ENCODE measurements at places on chromosomes 1 and 21.

- DNase-seq: no peak
- no peaks in the 10 kb centered on the region for H3K36me3 ChIP-seq
- H3K27ac ChIP-seq: no peak overlapping the region
- no peaks in the 10 kb centered on the region for H3K27me3 ChIP-seq
- peaks cover 19% of the 10 kb centered on the region for H3K4me1 ChIP-seq
Measured at GRCh38 chr1:226915672-226915995, 24.5 kb upstream of the COQ8A start.

DNA sequence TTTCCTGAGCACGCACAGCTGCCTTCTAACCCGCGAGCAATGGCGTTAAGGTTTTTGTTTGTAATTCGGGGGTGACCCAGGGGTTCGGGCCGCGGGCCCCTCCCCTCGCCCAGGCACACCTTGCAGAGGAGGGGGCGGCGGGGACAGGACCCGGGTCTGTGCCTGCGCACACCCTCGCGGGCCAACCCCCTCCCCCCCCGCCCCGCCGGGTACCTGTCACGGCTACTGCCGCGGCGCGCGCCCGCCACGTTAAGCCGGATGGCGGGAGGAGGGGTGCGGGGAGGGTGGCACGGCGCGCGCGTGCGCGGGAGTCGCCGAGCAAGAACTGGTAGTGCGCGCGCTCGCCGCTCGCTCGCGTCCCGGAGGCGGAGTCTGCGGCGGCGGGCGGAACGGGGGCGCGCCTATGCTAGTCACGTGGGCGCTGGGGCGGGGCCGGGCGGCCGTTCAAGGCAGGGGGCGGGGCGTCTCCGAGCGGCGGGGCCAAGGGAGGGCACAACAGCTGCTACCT lies at the start of gene TPTE:
Gene TPTE, plus strand, starts transcription at position 493 of the 508 bp plus-strand sequence. CDS start 17,141 bp downstream, outside the sequence.
- no peak within 1 kb of the TSS for H3K27ac ChIP-seq
- H3K4me1 ChIP-seq: no peaks in the 10 kb centered on the region
- DNase-seq: no peak
- peaks cover 2% of the 10 kb centered on the region for H3K36me3 ChIP-seq

DNA sequence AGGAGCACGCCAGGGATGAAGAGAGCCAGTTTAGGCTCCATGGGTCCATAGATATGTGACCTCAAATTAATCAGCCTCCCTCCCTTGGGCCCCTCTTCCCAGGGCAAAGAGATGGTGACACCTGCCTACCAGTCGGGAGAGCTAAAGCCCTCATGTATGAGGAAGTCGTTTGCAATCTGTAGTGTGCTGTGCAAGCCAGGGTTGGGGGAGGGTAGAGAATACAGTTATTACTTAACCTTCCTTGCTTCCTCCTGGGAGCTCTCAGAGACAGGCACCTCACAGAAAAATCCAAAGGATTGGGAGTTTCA lies 4.0 kb downstream of the PGLYRP4 start:
- no peak overlapping the region for H3K4me3 ChIP-seq
- peaks cover 28% of the 10 kb centered on the region for H3K27me3 ChIP-seq
- DNase-seq: no peak
- H3K36me3 ChIP-seq: no peaks in the 10 kb centered on the region
- no peak overlapping the region for H3K27ac ChIP-seq

DNA sequence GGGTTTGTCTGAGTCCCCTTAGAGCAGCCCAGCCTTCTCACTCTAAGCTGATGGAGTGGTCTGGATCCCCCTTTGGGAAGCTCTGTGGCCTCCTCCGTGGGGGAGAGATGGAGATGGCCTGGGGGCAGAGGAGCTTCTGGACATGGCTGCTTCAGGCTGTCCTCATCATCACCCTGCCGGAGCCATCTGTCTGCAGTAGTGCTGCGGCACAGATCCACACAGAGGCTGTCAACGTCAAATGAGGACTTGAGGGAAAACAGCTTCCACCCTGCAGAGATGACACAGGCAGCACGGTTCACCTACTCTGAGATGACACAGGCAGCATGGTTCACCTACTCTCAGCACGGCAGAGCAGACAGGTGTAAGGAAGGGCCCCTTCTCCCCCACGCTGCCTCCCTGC lies 134.3 kb downstream of the IGSF21 start:
- no peaks in the 10 kb centered on the region for H3K27me3 ChIP-seq
- no peak for DNase-seq
- no peak overlapping the region for H3K4me3 ChIP-seq
- no peaks in the 10 kb centered on the region for H3K36me3 ChIP-seq
- H3K4me1 ChIP-seq: no peaks in the 10 kb centered on the region

- DNase-seq: no peak
- H3K27me3 ChIP-seq: peaks cover 17% of the 10 kb centered on the region
- no peaks in the 10 kb centered on the region for H3K36me3 ChIP-seq
- no peaks in the 10 kb centered on the region for H3K4me1 ChIP-seq
- no peak overlapping the region for H3K27ac ChIP-seq
Measured at GRCh38 chr21:41622831-41623548, 115.0 kb upstream of the TMPRSS2 start.

Measured in activated CD4-positive, alpha-beta memory T cell treated with anti-CD3 and anti-CD28 coated beads, Interleukin-2, amount 10 ng/mL, durations not matched to agents 7 days and 5 days (primary cell).